ENCODE measurements at places on chromosomes 6 and 20.

DNA sequence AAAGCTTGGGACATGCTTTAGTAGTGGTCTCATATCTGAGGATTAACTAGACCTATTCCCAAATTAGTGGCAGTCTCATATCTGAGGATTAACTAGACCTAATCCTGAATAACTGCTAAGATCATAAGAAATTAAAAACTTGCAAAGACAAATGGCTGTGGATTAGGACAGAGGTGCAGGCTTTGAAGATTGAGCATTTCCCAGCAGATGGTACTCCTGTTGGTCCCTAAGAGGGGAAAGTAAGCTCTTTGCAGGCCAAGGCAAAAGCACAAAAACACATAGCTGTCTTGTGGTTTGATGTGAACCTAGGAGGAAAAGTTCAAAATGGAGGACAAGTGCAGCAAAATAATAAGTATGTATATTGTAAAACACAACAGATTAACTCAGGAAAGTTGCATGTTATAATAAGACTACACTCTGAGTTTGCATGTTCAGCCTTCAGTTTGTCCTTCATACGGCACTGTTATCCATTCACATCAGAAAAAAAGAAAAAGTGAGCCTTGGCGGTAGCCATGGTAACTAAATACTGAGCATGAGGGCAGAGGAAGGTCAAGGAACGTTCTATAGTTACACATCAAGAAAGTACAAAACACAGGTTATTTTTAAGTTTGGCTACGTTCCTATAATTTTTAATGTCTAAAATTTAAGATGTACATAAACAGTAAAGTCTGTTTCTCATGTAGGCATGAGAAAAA lies 62.8 kb downstream of the FILIP1 start:
- DNase-seq, result no peak

DNA sequence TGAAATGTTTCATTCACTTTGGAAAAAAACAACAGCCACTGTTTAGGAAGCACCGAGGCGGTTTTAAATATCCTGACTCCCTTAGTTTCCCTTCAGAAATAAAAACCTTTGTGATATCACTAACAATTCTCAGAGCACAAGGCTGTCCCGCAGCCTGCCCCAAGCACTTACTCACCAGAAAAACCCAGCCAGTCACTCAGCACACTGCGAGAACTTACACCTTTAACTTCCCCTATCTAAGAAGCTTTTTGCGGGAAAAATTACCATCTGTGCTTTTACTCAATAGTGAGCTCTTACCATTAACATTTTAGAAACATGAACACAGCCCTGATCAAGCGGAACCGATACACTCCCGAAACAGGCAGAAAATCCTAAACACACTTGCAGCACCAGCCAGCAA lies 9.3 kb downstream of the ZBTB46 start:
- DNase-seq, result no peak

- DNase-seq, result no peak
Measured at GRCh38 chr6:124438546-124439065, 523.6 kb upstream of the RNF217 start.

DNA sequence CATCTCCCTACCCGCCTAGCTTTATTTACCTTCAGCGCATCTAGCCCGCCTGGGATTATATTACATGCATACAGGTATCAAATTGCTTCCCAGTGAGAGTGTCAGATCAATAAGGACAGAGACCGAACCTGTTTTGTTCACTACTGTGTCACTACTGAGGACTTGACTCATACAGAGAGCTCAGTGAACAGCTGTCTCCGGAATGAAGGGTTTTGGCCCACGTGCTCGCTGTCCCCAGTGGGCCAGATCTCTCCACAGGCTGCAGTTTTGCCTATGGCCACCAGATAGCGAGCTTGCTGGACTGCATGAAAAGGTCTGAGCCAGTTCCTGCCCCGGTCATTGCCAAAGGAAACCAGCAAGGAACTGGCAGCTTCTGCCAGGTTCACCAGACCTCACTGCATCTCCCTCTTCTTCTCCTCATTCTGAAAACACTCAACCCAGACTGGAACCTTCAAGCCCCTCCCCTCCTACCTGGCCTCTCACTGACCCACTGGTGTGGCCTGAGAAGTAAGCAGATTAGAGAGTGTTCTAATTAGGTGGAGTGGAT lies 150.8 kb downstream of the ZMYND8 start:
- DNase-seq, result peak; percentile 66

DNA sequence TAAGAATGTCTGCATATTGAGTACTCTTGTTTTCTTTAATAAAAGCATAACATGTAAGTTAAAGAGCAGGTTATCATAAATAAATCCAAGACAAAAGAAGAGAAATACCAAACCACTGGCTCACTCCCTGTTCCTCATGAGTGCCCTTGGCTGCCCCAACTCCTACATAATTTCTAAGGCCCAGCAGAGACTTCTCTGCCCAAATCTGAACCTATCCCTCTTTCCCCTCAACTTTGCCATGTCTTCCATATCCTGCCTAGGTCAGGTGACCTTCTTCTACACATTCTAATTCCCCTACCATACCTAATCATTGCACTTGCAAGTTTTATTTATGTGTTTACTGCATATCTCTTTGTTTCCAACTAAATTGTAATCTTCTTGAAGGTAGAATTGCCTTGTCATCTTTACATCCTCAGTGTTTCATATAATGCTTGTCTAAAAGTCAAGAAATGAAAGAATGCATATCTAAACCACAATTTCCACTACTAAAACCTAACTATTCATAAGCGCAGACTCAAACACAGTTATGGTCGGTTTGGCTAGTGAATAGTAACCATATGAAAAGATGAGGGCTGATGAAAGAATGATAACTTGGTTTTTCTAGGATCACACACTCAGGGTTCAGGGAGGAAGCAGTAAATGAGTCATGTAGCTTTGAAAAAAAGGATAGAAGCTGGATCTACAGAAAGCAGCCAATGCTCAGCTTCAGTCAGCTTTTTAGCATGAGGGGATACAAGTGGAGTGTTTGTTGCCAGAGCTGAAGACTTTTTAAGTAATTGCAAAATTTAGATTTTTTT lies 53.3 kb upstream of the EYA4 start:
- DNase-seq, result no peak

DNA sequence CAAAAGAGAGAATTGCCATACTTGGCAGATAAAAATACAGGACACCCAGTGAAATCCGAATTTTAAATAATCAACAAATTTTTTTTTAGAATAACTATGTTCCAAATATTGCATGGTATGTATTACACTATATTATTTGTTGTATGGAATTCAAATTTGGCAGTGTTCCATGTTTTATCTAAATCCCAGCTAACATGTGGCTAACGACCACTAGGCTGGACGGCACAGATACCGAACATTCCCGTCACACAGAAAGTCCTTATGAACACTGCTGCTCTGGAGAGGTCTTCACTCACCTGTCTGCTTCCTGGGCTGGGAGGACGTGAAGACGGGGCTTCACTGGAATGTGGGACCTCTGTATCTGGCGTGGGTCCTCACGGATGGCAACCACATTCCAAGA lies 32.8 kb downstream of the SNX5 start:
- no peak for DNase-seq

DNA sequence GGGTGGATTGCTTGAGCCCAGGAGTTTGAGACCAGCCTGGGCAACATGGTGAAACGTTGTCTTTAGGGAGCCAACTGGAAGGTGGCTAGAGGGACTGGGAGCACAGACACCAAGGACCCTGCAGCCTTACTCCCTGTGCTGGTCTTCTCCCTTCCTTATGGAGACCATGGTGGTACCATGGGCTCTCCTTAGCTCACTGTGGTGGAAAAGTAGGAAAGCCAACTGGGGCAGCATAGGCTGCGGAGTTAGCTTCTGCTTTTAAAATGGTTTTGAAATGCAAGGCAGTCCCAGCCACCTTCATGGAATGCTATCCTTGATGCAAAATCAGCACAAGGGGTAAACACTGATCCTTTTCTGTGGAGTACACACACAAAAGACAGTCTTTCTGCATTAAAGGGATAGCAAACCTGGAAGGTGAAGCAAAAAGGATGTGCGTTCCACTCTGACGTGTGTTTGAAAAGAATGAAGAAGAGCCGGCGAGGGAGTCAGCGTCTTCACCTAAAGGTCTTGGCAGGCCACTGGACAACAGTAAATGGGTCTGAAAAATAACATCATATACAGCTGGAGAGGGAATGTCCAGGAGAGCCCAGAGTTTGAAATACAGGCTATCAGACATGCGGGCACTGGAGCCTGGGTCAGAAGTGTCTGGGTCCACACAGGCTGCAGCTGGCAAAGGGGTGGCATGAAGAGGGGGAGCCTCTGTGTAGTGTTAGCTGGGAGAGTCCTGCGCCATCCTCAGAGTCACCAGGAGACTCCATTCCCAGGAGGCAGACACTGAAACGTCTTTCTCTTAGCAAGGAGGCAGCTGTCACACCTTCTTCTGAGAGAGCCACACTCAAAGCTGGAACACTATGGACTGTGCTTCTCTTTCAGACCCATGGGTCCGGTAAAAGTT lies 58.5 kb downstream of the GPR6 start:
- no peak for DNase-seq

GRCh38 chr6:13579911-13580310 lies 5.5 kb downstream of the SIRT5 start:
- DNase-seq, result no peak

GRCh38 chr6:71395731-71396409 lies 107.3 kb downstream of the OGFRL1 start:
- no peak for DNase-seq

DNA sequence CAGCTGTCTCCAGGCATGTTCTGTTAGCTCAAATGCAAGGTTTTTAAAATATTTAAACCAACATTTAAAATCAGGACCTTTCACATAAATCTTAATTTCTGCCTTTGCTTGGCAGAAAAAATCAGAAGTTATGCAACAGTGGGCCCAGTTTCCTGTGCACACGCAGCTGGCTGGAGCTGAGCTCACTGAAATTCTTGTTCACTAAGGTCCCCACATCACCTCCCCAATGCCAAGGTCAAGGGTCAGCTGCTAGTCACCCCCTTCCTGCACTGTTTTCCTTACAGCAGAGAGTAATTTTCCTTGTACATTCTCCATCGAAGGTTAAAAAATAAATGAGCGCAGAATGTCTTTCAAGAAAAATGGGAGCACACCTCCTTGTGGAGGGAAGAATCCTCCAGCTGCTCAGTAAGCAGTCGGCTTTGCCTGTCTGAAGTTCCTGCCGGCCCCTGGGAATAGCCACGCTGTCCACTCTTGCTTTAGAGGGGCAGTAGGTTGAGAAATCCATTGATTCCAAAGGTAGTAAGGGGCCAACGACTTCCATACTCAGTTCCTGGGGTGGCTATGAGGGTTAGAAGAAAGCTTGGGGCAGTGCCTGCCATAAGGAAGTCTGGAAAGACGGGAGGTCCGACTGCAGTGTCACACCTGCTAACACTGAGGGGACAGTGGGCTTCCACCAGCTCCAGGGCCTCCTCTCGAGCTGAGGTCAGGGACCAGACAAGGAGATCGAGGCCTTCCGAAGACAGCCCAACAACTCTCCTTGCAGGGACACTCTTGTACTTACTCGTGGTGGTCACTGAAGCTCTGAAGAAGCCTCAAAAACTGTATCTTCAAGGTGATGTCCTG lies 56.8 kb downstream of the MYH7B start:
- DNase-seq, result no peak

DNA sequence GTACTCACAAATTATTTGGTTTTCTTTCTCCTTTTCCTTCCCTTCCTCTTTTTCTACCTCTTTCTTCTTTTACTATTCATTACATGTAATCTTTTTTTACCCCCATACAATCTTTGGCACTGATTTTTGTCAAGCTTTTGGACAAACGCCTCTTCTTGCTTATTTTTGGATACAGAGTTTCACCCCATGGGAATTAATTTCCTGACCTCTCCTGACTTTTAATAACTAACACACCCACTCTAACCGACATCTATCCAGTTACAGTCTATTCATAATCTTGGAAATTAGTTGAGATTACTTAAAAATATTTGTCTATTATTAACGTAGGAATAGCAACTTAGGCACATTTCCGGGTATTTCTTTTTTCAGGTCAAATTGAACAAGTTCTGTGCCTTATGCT lies 101.2 kb downstream of the HDGFL1 start:
- DNase-seq, result no peak

GRCh38 chr6:156809034-156809433 lies 31.9 kb downstream of the ARID1B start:
- DNase-seq, result no peak

- no peak for DNase-seq
Measured at GRCh38 chr20:47269309-47270165, 87.0 kb downstream of the ZMYND8 start.

- DNase-seq, result peak; percentile 6
Measured at GRCh38 chr6:156345700-156346099, 431.5 kb upstream of the ARID1B start.

DNA sequence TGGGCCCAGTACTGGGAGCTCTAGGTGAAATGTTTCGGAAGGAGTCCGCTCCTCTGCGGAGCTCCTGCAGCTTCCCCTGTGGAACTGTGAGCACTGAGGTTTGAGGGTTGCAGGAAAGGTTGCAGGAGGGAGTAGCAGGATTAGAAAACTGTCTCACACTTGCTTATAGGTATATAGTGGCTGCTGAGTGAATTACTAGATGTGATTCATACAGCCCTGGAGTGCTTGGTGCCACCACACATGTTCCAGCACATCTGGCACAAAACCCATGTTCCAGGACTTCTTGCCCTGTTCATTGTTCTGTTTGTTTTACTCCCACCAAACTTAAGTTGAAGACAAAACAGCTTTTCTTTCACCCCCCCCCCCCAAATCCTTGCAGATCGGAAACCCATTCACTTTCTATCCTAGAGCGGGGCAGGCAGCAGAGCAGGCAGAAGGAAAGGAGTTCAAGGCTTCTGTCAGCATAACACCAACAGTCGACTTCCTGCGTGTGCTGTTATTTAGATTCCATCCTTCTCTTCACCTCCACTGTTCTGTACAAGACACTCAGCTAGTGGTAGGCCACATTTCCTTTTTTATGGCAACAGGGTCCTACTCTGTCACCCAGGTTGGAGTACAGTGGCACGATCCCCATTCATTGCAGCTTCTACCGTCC lies 669 bp upstream of the PEX6 start:
- DNase-seq, result peak; percentile 20

DNA sequence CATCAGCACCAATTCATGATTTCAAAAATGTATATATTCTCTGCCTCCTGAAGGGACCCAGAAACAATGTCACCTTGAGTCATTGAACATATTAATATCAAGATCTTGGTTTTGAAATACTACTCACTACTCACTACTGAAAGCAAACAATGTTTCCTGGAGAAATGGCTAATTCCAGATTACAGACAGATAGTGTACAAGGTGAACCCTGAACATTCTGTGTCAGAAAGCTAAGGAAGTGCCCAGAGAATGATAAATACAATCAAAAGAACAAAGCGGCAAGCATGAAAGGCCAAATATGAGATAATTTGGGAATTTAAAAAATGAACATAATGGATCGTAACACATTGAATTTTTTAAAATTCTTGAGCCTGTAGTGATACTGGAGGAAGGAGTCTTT lies 101.5 kb upstream of the TENT5A start:
- no peak for DNase-seq

DNA sequence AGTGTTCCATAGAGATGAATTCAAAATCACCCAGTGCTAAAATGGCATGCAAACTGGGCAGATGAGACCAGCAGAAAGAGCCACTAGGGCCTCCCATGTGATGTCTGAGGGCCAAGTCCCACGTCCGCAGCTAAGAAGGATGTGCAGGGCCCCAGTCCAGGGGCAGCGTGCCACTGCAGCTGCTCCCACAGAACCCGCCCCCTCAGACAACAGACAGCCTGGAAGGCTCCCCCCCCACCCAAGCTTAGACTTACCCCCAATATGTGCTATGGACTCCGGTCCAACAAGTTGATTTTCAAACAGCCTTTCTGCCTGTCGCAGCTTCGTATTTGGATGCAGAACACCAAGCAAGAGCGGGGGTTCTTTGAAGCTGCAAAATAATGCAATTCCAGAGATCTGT lies 14.0 kb downstream of the APMAP start:
- DNase-seq, result no peak

GRCh38 chr6:156113631-156114030 lies 658.0 kb upstream of the NOX3 start:
- DNase-seq, result no peak

- no peak for DNase-seq
Measured at GRCh38 chr6:125957845-125958244, 1.3 kb downstream of the HINT3 start.

Data from activated CD4-positive, alpha-beta T cell treated with anti-CD3 and anti-CD28 coated beads, Interleukin-2, amount 10 ng/mL, durations not matched to agents 7 days and 5 days (primary cell).